ENCODE measurements at places on chromosomes 11 and 22.

GRCh38 chr11:32255841-32256240 is 165.0 kb downstream of the RCN1 start:
- DNase-seq = peak; percentile 90

- DNase-seq = no peak
Measured at GRCh38 chr11:79441461-79441875, 638 bp upstream of the TENM4 start.

DNA sequence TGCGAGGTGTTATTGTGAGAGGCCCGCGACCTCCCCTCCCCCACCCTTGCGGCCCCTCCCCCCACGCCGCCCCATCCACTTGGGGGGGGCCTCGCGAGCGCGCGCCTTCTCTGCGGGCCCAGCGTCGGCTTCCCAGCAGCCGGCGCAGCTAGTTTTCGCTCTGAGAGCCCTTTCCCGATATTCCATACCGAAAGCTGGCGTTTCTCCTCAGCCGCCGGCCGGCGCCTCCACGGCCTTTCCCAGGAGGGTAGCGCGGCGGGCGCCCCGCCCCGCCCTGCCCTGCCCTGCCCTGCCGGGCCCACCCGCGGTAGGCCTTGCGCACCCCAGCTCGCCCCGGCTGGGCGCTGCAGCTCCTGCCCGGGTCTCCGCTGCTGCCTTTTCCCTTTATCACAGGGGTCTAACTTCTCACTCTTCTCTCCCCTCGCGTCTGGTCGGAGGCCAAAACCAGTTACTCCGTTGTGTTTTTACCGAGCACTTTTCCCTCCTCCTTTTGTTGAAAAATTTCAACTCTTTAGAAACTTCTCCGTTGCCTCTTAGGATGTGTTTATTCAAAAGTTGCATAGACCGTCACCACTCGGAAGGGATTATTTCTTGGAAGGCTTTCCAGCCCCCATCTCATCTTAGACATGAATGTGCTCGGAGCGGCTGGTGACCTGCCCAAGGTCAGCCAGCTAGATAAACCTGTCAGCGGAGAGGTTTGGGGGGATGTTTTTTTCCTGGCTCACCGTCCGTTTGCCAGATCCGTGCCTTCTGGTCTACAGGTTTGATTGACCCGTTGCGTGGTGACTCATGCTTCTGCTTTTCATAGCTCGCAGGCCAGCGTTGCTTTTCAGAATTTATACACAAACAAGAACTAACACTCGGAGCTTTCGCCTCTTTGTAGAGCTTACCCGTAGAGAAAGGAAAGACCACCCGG is 648 bp downstream of the PAFAH1B2 start:
- no peak for DNase-seq

GRCh38 chr11:117670443-117670842 is 126.6 kb downstream of the DSCAML1 start:
- DNase-seq = no peak

- no peak for DNase-seq
Measured at GRCh38 chr11:13874597-13874996, 87.9 kb upstream of the SPON1 start.

- DNase-seq = peak; percentile 16
Measured at GRCh38 chr22:26527574-26528465, 15.5 kb upstream of the TFIP11 start.

- no peak for DNase-seq
Measured at GRCh38 chr11:3010004-3010403, 17.9 kb upstream of the NAP1L4 start.

DNA sequence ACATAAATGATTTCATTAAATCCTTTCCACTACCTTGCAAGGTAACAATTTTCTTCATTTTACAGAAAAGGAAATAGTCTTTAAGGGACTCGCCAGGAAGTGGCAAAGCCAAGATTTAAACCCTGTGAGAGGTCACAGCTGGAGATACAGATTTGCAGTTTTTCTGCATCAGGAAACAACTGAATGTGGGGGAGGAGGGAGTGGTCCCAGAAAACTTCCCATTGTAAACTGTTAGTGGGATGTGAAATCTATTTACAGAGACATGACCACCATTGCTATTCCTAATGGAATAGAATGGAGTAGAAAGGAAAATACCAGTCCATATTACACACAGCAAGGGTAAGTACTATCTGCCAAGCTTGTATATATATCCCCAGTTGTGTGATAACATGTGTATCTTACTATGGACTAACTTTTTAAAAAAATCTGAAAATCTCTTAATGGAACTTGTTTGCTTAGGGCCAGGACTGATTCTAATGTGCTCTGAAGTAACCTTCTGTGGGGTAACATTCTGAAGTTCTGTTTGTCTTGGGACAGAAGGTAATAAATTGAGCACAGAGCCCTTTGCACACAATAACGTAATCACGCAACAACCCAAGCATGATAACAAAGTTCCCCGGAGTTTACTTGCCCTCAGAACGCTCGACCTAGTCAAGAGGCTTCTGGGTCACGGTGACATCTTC is 10.9 kb upstream of the TSKU start:
- no peak for DNase-seq

- DNase-seq = no peak
Measured at GRCh38 chr11:70482529-70482917, 84.2 kb downstream of the CTTN start.

DNA sequence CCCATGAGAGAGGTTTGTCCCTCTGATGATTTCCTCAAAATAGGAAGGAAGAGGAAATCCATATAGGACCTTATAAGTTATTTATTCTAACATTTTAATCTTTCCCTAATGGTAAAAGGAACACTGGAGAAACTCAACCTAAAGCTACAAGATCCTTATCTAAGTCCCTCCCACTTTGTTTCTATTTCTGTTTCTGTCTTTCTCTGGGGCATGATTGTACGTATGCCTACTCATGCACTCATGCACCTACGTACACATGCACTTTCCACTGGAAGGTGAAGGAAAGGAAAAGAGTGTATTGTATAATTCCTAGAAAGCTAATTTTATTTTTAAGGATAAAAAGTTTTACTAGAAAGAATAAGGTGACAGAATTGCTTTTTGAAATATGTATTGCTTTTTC is 125.0 kb downstream of the RAB38 start:
- no peak for DNase-seq

- DNase-seq = no peak
Measured at GRCh38 chr22:49674479-49675050, 153.1 kb downstream of the BRD1 start.

GRCh38 chr11:133945087-133945974 is 11.4 kb downstream of the IGSF9B start:
- DNase-seq = no peak

DNA sequence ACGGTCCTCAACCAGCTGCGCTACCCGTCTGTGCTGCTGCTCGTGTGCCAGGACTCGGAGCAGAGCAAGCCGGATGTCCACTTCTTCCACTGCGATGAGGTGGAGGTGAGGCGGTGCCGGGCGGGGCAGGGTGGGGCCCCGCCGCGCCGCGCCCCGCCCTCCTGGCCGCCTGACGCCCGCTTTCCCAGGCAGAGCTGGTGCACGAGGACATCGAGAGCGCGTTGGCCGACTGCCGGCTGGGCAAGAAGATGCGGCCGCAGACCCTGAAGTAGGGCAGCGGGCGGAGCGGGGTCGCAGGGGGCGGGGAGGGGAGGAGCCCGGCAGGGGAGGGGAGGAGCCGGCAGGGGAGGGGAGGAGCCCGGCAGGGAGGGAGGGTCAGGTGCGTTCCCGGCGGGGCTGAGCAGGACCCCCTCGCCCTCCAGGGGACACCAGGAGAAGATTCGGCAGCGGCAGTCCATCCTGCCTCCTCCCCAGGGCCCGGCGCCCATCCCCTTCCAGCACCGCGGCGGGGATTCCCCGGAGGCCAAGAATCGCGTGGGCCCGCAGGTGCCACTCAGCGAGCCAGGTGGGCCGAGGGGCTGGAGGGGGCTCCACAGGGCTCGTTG is 14.7 kb downstream of the EPS8L2 start:
- DNase-seq = no peak

GRCh38 chr22:36863979-36864378 is 3.2 kb downstream of the NCF4 start:
- no peak for DNase-seq

DNA sequence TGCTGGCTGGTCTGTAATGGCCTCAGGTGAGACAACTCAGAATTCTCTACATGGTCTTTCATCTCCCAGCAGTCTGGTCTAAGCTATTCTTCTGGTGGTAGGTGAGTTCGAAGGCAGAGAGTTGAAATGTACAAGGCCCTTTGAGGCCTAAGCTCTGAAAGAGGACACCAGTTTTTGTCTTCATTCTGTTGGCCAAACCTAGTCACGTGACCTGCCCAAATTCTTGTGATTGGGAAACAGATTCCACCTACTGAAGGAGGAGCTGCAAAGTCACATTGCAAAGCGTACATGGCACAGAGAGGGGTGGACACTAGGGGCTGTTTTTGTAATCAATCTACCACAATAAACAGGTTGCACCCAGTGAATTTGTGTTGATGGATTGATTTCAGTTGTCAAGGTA is 193.5 kb downstream of the NAV2 start:
- no peak for DNase-seq

DNA sequence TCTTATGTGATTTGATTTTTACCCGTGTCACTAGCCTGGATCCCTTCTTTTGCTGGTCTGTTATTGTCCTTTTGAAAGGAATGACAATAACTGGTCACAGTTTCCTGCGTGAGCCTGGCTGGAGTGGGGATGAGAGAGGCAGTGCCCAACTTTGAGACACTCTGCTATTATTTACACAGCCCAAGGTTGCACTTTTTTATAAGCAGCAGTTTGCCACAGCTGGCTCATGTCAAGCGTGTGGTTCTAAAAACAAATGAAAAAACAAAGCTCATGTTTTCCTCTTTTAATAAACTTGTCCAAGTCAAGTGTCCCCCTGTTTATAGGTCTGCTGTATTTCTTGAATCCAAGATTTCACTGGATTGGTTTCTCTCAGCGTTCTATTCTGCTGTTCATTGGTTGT is 201.3 kb downstream of the GRIK4 start:
- no peak for DNase-seq

DNA sequence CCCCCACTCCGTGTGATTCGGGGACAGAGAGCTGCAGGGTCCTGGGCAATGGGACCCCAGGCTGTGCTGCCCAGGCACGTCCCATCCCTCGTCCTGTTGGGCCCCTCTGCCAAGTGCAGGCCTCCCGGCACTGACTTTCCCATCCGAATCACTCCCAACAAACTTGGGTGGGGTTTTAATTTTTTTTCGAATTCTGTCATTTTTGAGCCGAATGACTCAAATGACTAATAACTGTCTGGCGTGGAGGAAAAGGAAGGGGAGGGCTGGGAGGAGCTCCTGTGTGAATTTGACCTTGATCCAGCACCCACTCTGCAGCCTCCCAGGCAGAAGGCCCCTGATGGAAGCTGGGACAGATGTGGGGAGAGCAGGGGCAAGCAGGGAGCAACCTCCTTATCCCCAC is 1173.2 kb downstream of the BRD1 start:
- DNase-seq = no peak

DNA sequence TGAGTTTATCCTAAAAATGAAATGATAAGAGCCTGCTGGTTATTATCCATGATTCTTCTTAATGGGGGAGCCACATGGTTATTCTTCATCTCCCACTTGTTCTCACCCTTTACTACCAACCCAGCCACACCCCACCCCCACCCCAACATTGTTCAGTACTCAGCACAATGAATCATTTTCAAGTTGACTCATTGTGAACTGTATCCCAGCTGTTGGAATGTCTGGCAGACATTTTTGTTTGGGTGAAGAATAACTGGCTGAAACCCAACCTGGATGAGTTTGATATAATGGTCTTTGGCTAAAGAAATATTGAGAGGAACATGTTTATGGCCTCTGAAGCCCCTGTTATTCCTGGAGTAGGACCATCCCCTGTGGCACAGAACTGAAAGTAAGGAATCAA is 136.2 kb downstream of the ELP4 start:
- DNase-seq = no peak

DNA sequence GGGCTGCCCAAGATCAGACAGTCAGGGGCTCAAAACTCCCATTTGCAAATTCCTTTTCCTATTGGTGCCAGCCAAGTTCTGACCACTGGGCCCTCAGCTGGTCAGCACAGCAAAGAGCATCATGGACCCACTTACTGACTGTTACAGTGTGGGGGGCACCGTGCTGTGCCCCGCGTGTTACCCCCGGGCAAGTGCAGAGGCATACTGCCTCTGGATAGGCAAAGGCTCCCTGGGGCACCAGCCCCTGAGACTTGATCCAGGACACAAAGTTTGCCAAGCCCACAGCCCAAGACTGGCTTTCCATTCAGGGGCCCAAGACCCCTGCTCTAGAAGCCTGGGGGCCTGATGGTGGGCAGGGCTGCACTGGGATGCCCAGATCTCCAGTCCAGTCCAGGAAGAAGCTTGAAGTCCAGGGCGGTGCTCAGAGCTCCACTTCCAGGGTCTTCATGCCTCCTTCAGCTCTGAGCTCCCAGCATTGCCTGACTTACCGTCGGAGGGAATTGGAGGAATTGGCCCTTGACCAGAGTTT is 6.6 kb downstream of the LRRC32 start:
- no peak for DNase-seq

DNA sequence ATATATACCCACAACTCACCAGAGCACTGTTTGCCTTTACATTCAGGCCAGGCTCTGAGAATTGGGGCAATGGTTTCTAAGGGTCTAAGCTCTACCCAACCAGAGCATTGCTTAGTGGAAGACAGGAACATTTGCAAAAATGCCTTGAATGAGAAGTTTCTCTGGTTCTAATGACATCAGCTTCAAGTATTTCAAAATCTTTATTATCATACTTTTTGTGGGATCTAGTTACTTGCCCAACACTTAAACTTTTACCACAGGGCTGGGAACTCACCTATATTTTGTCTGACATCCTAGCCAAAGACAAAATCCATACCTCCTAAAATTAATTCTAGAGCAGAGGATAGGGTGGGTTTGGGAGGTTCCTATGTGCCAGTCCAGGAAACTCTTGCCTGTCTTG is 51.5 kb downstream of the INSC start:
- no peak for DNase-seq

DNA sequence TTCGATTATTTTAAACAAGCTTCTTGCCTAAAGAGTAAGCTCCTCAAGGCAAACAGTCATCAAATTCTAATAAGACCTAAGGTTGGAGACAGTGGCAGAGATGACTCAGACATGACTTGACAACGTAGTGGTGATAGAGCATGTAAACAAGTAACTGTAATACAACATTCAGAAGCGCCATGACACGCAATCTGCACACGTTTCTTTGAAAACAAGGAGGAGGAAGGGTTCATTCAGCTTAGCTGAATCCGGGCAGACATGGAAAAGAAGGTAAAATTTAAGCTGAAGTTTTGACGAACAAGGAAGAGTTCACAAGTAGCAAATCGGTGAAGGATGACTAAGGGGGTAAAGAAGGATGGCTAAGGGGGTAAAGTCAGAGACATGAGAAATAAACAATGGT is 152.4 kb upstream of the ZC3H12C start:
- DNase-seq = no peak

- DNase-seq = no peak
Measured at GRCh38 chr11:69979632-69980031, 98.5 kb upstream of the ANO1 start.

DNA sequence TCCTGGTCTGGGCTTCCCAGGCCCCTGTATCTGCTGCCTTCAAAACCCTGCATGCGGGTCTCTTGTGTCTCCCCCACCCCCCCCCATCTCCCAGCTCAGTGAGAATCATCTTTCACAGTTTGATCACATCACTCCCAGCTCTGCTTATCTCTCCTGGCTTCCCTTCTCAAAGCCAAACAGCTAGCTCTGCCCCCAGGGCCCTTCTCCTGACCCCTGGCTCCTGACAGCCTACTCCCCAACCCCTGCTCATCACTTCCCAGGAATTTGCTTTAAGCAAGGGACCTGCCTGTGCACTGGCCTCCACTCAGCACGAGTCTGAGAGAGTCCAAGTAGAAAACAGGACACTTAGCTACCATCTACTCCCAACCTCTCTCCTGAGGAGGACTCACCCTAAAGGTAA is 342.7 kb downstream of the TENM4 start:
- DNase-seq = no peak

GRCh38 chr11:68431984-68432645 is 28.4 kb upstream of the PPP6R3 start:
- DNase-seq = no peak
